ENCODE measurements at places on chromosomes 16 and 17.

DNA sequence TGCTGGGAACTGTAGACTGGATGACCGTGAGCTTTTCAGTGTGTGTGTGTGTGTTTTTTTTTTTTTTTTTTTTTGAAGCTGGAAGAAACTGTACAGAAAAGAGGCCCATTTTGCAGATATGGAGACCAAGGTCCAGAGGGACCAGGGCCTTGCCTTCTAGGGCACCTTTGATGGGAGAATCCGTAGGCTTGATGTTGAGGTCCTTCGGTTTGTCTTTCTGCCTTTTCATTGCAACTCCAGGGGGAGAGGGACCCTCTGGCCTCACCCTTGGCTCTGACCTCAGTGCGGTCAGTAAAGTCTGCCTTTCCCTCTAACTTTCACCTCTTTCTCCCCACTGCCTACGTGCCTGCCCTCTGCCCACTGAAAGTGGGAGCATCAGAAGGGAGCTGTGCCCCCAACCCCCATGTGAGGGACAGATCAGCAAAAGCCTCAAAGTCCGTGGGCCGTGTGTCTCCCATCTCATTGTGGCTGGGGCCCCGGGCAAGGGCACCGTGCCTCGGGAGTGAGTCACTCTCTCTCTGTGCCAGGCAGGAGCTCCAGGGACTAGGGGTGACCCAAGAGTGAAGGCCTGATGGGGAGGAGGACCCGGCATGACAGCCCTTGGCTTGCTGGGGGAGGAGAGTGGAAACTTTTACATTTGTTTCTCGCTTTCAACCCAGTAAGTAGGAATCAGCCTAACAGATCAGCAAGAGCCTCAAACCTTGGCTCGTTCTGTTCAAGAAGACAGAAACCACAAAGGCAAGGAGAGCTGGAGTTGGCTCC lies 123.6 kb downstream of the CMIP start:
- no peak for DNase-seq

GRCh38 chr16:27378871-27379481 lies 23.0 kb upstream of the IL21R start:
- no peak for DNase-seq

- DNase-seq: no peak
These were observed 350.9 kb downstream of the FOXL1 start for GRCh38 chr16:86929057-86929871.

DNA sequence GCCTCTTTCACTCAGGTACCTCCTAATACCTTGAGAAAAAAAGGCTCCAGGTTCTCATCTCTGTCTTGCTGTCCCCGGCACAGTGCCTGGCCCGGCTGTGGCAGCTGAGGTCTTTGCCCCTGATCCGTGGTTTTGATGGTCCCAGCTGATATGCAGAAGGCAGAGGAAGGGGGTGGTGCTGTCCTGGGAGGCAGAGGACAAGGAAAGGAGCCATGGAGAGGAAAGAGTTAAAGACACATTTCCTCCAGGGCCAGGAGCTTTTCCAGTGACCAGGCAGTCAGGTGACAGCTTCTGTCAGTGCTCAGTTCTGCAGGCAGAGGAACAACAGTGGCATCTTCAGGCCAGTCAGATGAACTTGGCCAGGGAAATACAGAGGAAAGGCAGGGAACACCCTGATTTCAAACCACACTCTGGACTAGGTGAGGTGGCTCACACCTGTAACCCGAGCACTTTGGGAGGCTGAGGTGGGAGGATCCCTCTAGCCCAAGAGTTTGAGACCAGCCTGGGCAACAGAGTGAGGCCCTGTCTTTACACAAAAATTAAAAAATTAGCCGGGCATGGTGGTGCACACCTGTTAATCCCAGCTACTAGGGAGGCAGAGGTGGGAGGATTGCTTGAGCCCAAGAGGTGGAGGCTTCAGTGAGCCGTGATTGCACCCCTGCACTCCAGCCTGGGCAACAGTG lies 3.3 kb upstream of the COG1 start:
- DNase-seq: no peak

DNA sequence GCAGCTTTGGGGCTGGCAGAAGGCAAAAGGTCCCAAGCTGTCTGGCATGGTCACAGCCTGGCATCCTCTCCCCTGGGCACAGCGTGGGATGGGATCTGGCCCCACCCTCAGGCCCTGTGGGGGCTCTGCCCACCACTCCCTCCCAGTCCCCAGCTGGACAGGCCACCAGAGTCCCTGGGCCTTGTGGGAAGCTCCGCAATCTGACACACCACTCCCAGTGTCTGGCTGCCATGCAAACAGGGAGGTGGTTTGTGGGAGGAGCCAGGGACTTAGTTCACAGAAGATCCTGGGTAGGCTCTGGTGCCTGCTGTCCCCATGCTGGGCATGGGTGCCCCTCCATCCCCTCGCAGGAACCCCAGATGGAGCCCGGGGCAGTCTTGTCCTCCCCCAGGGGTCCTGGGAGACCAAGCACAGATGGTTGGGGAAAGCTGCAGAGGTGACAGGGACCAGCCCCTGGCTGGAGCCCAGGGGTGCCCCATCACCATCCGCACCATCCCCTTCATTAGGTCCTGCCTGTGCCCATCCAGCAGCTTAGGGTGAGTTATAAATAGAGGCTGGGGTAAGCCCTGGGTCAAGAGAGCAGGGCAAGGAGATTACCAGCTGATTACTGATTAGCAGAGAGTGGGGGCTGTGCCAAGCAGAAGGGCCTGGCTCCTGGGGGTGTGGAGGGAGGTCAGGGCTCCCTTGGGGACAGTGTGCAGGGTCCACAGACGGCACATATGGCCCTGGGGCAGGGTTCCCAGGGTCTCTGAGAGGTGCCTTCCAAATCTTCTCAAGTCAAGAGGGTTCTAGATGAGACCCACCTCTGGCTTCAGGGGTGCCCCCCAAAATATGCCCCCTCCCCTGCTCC lies 6.2 kb downstream of the FSCN2 start:
- DNase-seq: no peak

- no peak for DNase-seq
These were observed 31.9 kb upstream of the CBX4 start for GRCh38 chr17:79871131-79871530.

DNA sequence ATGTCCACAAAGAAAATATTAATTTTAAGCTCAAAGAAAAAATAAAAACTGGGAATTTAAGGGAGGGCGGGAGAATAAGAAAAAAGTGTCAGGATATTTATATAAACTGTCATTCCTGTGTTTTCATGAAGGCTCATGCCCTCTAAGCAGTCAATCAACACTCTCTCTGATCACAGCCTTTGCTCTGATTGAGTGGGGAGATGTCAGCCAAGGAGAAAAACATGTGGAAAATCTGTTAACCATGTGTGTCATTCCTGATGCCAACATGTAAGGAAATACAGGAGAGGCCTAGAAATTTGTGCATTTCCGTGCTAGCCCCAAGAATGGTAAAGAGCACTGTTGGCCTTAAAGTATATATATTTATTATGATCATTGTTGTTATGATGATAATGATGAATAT lies 137.9 kb upstream of the IRX5 start:
- DNase-seq: no peak

DNA sequence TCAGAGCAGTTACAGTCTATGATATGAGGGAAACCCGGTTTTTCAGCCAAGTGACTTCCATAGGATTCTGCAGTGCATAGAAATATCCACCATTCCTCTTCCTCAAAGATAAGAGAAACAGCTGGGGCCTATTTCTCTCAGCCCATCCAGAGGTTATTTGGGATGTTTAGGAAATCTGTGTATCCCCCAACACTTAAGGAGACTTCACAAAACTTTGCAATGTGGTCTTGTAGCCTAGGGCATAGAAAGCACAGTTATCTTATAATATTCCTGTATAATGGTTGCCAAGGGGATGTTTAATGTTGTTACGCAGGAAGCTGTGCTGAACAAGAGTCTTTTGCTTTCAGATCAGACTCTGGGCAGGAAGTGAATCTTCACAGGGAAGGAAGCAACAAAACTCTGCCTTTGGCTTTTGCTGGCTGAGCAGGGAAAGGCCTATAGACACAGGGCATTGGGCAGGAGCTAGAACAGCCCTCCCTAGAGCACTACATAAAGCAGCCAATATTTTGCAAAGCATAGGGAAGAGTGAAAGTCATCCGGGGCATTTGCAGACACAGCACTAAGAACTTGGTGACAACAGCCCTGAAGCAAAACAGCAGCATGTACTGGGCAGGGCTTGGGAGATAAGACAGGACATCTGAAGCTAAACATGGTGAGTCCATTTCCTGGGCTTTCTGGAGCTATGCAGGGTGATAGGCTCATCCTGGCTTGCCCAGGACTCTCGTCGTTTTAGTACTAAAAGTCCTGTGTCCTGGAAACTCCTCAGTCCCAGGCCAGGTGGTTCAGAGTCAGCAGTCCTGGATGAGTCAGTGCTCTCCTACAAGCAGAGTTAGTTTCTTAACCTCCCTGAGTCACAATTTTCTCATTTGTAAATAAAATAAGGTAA lies 18.7 kb upstream of the BEAN1 start:
- no peak for DNase-seq

DNA sequence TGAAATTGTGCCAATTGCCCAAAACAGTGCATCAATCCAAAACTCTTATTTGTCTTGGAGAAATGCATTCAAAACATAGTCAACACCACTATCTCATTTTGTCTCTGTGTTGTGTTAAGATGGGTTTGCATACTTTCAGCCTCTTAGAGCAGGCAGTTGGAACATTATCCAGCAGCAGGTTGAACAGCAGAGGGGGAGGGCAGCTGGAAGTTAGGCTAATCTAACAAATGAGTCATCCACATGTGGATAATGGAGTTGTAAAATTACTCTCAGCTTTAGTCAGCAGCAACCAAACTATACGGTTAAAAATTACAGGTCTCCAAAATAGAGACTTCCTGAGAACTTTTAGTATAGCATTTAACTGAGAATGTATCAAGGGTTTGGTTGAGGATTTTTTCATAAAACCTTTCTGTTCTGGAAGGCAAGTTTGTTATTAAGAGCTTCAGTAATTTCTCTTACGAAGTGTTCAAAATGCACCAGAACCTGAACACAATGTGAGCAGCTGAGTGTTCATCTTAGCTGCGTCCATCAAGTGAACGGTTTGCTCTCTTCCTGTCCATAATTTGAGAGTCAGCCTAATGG lies 46.3 kb downstream of the PRKCA start:
- no peak for DNase-seq

DNA sequence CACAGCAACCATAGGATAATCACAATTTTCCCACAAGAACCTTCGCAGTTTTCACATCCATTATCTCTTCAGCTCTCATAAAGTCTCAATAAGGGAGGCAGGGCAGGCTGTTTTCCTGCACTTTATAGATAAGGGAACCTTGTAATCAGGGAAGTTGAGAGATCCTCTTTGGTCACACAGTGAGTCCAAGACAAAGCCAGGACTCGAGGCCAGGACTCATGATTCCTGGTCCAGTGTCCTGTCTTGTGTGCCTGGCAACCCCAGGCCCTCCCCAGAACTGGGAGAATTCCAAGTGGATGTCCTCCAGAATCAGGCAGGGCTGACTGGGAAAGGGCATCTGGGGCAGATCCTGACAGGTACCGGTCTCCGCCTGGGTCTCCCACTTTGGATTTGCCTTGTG lies 23.1 kb upstream of the PHF12 start:
- DNase-seq: no peak

GRCh38 chr17:59436900-59437299 lies 105.4 kb downstream of the YPEL2 start:
- DNase-seq: no peak

- no peak for DNase-seq
These were observed 61.5 kb downstream of the DHRS7C start for GRCh38 chr17:9729735-9730420.

GRCh38 chr17:81545160-81545949 lies 6.8 kb downstream of the FAAP100 start:
- DNase-seq: no peak

DNA sequence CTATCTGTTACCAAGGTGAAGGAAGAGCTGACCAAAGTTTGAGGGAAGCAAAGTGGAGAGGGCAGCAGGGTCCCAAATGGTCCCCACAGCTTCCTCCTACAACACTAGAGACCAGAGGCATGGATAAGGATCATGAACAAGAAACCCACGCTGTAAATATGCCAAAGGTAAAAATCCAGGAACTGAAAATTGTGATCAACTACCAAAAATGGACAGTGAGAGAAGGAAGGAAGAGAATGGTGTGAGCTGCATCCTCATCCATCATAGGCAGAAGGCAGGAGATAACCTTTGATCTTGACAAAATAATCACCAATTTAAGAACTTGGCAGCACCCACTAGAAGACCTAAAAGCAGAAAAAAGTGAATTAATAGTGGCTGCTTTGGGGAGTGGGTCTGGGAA lies 66.2 kb downstream of the CYTH1 start:
- no peak for DNase-seq

- no peak for DNase-seq
These were observed 87.5 kb upstream of the CLEC18A start for GRCh38 chr16:69863401-69864281.

DNA sequence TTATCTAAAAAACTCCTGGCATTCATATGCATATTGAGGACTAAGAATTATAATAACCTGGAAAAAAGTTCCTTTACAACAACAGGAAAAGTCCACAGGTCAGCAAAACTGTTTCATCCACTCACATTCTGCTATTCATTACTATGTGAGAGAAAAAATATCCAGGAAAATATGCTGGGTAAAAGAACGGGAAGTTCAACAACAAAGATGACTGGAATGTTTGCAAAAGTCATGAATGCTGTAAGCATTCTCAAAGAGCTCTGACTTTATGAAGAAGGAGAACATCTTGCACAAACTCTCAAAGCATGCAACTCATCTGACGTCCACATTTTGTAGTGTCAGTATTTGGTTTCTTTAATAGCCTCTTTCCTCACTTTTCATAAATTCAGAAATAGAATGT lies 56.9 kb upstream of the ALDH3A1 start:
- DNase-seq: no peak

GRCh38 chr16:13305019-13305755 lies 403.8 kb downstream of the SHISA9 start:
- DNase-seq: no peak

DNA sequence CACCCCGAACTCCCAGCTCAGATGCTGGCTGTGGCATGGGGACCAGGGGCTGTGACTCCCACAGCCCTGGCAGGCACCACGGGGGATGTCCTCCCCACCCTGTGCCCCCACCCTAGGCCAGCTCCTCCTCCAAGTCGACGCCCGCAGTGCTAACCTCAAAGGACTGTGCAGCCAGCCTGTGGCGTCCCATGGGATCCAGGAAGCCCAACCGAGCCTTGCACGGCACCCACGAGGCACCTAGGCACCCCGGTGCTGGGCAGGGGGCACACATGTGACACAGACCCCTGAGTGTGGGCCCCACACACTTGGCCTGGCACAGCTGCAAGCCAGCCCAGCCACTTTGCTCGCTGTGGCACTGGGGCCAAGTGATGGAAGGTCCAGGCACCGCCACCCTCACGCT lies 3.9 kb downstream of the GCGR start:
- no peak for DNase-seq

DNA sequence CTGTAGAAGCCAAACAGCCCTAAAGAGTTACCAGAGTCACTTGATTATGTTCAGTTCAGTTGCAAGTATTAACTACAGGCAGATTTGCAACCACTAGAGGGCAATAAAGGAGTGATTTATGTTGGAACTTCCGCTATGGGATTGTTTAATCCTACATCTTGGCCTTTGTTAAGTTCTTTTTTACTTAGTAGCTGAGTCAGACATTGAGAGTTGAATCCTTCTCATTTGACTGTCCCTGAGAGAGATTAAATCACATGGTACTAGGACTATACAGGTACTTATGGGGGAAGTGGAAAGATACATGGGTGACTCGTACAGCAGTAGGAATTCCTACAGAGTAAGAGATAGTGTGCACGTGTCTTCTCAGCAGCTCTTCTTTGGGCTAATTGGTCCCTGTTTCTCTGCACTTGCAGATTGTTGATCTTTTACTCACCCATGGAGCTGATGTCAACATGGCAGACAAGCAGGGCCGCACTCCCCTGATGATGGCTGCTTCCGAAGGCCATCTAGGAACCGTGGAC lies 40.3 kb downstream of the CYB561 start:
- DNase-seq: no peak

GRCh38 chr17:58285422-58285810 lies 4.7 kb upstream of the MPO start:
- no peak for DNase-seq

GRCh38 chr17:40303009-40303657 lies 5.8 kb upstream of the RARA start:
- no peak for DNase-seq
